AG20443 (cell line): ENCODE measurements at places on chromosomes 1 and 21.

DNA sequence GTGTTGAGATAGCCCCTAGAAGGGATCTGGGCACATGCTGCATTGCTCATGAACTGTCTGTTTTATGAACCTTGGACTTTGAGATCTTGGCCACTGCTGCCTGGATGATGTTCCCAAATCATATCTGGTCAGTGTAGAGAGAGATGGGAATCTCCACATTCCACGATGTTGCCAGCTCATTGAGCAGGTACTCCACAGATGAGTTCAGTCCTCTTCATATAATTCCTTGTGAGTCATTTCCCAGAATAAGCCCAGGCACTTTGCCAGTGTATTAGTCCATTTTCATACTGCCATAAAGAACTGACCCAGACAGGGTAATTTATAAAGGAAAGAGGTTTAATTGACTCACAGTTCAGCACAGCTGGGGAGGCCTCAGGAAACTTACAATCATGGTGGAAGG lies 254.0 kb upstream of the RUNX1 start:
- DNase-seq, result peak; percentile 54

GRCh38 chr1:235806123-235806522 lies 60.6 kb downstream of the LYST start:
- no peak for DNase-seq

DNA sequence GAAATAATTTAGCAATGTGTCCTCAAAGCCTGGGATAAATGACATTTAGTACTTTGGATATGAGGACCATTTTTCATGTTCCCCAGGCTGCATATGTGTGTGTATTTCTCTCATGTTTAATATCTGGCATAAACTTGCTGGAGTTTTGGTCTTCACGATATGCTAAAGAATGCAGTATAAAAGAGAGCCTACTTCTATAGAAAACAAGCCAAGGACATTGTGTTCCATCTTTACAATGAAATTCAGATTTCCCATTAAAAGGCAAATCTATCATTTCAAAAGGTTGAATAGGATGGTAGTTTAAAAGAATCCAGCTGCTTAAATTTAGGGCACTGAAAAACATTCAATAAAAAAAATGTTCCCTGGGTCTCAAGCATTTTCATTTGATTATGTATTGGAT lies 169.0 kb upstream of the C1orf105 start:
- no peak for DNase-seq

DNA sequence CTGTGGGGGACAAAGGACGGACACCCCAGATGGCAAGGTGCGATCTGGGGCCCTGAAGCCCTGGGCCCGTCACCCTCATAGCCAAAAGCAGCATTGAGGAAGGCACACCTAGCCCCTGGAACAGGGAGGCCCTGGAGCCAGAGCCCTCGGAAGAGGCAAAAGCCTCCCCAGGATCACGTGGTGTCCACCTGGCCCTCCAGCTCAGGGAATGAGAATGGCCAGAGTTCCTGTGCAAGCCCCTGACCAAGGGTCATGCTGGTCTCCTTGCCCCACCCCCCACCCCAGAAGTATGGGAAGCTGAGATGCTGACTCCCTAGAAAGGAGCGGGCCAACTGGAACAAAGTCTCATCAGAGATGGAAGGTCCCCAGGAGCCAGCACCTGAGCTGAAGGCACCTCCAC lies 1.0 kb upstream of the PDZK1IP1 start:
- DNase-seq, result no peak

DNA sequence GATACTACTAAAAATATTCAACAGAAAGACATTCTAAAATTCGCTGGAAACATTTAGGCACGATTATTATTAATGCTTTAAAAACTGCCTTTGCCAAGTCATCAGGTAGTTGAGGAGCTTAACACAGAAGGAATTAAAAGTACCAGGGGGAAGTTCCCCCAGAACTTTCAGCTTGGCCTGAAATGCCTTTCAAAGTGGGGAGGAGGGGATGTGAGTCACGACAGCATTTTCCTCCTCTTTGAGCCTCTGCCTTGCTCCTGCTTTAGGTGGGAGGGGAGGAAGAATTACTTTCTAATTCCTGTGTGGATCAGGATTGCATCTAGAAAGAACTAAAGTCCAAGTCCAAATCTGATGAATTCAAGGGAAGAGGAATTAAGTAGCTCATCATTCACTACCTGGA lies 183.7 kb downstream of the CLIC6 start:
- DNase-seq, result no peak

DNA sequence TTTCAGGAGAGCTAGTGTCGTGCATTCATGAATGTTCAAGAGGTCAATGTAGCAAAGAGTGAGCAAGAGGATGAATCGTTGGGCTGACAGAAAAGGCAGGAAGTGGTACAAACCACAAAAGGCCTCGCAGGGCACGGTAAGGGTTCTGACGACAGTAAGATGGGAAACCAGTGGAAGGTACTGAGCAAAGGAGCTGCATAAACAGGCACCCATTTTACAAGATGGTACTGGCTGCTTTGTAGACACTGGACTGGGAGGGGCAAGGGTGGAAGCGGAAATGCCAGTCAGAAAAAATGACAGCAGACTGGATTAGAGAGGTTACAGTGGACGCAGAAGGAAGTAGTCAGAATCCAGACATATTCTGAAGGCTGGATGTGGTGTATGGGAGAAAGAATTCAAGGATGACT lies 123.5 kb downstream of the PTPN14 start:
- DNase-seq, result peak; percentile 50

- DNase-seq, result peak; percentile 50
Observed at GRCh38 chr1:7042322-7043190, 257.3 kb downstream of the CAMTA1 start.

GRCh38 chr1:208601561-208601960 lies 357.4 kb upstream of the PLXNA2 start:
- DNase-seq, result no peak

DNA sequence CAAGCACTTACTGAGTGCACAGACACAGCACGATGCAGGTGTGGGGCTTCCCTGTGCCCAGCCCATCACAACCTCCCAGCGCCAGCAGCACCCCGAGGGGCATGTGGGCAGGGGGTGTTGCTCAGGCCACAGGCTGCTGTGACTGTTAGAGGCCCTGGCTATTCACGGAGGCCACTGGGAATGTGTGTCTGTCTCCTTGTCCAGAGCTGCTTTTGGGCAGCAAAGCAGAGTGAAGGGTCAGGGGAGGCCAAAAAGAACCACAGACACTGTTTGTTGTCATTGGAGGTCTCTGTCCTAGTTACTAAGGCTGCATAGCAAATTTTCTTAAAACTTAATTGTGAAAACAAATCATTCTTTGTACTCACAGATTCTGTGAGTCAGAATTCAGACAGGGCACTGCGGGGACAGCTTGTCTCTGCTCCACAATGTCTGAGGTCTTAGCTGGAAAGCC lies 49.6 kb downstream of the TNFRSF8 start:
- DNase-seq, result peak; percentile 81

GRCh38 chr1:203992440-203992839 lies 80.5 kb upstream of the SOX13 start:
- DNase-seq, result no peak

GRCh38 chr1:204468206-204468605 lies 26.4 kb downstream of the PIK3C2B start:
- no peak for DNase-seq

GRCh38 chr1:9100471-9101043 lies 28.3 kb downstream of the GPR157 start:
- DNase-seq, result no peak

DNA sequence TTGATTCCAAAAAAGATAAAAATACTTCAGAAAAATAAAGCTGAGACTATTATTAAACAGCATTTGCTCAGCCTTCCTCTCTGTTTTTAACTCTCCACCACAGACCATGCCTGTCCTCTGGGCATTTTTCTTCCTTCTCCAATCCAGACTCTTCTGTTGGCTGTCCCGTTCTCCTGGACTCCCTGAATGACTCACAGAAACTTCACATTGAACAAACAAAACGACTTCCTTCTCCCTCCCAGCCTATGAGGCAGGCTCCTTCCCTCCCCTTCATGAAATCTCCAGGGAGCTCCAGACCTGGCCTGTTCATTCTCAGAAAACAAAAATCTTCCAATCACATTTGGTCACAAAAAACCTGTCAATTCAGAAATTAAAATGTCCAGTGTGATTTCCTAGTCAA lies 421.3 kb downstream of the NPHP4 start:
- no peak for DNase-seq

DNA sequence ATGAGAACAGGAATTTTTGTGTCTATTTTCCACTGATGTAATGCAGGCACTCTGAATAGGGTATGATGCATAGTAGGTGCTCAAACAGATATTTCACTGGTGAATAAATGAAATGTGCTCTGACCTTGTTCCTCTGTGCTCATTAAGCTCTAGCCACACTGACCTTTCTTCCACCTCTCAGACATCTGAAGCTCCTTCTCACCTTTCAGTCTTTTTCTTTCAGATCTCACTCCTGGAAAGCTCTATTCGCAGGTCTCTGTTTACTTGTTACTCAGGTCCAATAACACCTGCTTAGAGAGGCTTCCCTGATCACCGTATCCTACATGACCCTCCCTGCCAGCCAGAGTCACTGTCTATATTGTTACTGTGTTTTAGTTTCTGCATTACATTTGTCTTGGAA lies 59.2 kb upstream of the IVNS1ABP start:
- DNase-seq, result no peak

DNA sequence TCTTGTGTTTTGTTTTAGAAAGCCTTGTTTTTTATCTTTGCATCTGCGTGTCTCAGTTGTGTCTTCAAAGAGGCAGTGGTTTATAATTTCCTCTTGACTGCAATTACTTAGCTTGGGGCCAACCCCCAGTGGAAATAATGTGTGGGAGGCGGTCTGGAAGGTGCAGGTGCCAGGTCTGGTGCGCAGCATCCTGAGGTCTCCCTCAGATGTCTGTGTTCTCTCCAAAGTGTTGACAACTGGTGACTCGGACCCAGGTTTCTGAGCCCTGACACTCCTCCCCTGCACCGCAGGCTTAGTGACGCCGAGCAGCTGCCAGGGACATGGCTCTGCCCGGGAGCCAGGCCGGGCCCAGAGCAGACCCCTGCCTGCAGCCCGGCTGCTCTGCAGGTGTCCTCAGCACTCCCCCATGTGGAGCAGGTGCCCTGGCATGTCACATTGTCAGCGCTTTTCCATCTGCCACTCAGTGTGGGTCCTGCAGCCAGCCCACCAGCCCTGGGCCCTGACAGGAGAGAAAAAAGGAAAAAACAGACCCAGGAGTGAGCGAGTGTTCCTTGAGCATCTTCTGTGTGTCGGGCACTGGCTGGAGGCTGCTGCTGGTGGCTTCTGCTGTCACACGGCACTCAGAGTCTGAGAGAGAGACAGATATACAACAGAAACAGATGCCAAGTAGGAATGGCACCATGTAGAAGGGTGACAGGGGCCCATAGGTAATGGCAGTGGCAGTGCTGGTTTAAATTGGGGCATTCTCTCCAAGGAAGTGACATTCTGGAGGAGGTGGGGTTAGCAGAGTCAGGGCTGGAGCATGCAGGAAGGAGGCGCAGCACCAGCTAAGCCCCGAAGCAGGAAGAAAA lies 24.8 kb upstream of the SELENON start:
- DNase-seq, result no peak

- no peak for DNase-seq
Observed at GRCh38 chr1:116003823-116004222, 27.5 kb downstream of the SLC22A15 start.

- DNase-seq, result no peak
Observed at GRCh38 chr1:11413986-11414391, 65.0 kb upstream of the DISP3 start.

DNA sequence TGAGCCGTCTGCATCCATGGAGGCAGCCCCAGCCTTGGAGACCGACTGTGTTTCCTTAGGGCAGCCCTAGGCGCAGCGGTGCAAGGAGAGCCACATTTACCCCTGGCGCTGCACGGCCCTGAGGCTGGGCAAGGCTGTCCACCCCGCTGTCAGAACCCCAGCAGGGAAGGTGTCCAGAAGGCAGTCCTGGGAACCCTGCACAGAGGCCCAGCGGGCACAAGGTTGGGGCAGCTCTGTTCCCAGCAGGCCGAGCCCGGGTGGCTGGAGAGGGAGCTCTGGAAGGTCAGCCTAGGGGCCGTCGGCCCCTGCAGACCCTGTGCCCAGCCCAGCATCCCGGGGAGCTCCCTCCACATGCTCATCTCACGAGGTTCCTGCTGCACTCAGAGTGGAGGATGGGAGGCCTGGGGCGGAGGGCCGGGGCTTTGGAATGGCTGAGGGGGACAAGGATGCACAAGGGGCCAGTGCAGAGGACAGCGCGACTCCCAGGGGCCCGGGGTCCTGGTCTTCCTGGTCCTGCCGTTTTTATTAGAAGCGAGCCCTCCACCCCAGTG lies 19.9 kb upstream of the SAMD11 start:
- no peak for DNase-seq

GRCh38 chr1:60867782-60868181 lies 214.6 kb upstream of the NFIA start:
- DNase-seq, result no peak

GRCh38 chr1:106879538-106879937 lies 176.9 kb upstream of the PRMT6 start:
- no peak for DNase-seq

DNA sequence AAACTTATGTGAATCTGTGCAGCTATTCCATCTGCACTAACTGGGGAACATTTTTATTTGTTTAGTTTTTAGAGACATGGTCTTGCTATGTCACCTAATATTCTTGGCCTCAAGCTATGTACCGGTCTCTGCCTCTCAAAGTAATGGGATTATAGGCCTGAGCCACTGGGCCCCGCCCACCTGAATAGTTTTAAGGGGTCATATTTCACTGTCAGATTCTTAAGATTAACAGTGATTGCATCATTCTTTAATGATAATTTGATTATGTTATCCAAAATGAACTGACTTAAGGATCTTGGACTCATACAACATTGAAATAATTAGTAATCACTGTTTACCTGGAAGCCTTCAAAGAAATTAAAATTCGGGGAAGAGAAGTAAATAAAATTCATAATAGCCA lies 12.6 kb upstream of the KLF18 start:
- DNase-seq, result no peak

DNA sequence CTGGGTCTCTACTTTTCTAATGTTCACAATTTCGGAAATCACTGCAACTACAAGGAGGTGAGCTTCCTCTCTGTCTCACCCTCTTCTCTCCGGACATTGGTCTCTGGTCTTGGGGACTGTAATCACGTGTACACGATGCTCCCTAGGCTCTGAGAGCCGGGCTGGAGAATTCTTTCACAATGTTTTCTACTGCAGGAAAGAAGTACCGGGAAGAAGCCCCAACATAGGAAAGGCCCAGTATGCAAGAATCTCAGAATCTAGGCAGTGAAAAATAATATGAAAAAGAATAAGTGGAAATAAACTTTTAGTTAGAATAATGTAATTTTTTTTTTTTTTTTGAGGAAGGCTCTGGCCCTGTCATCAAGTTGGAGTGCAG lies 13.5 kb upstream of the HJV start:
- DNase-seq, result no peak
